Activated CD8-positive, alpha-beta T cell treated with anti-CD3 and anti-CD28 coated beads for 36 hours (primary cell): ENCODE measurements at places on chromosomes 1 and 21. TPM values are rescaled to one million over a fixed set of nuclear protein-coding genes. Genes with fewer than 3 reads are reported as not detected.

Gene LRRN2
- total RNA-seq, result not detected

Gene KRTAP19-2
- not detected for total RNA-seq

Gene MXRA8
- total RNA-seq, result 0.92 TPM

Gene TFF3
- not detected for total RNA-seq

DNA sequence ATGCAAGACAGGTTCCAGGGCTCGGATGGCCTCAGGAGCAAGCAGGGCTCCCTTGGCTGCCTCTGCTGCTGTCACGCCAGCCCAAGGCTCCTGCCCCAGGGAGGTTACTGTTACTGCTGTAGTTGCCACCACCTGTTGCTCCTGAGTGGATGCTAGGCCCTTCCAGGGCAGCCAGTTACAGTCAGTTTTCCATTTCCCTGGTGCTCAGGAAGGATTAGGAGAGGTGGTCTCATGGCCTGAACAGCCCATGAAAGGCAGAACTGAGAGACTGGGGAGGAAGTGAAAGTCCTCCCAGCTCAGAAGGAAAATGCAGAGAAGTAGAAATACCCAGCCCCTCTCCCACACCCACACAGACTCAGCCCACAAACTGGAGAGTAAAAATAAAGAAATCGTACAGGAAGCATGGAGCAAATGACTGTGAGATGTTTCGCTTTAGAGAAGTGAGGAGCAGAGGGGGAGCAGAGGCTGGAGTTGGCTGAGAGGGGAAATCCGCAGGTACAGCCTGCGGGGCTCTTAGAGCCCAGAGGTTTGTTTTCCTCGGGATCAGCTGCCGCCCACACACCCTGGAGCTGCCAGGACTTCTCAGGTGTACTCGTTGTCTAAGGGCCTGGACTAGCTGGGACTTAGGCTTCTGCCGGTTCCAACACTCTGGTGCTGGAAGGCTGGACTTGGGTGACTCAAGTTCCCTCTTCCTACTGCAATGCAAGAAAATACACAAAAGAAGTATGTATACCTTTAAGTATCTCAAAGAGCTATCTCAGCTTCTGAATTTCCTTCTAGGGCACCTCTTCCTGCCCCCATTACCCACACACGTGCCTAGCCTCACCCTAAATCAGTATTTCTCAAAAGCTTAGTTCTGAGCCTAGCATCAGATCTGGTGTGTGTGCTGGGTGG, 2.3 kb downstream of the IL6R start:
- peak overlapping the region; percentile 78 for H3K27ac ChIP-seq
- peak; percentile 79 for DNase-seq
- peaks cover 80% of the 10 kb centered on the region for H3K4me1 ChIP-seq
- H3K36me3 ChIP-seq, result no peaks in the 10 kb centered on the region
- no peaks in the 10 kb centered on the region for H3K27me3 ChIP-seq
- peak overlapping the region; percentile 70 for H3K4me3 ChIP-seq

- no peaks in the 10 kb centered on the region for H3K4me1 ChIP-seq
- no peaks in the 10 kb centered on the region for H3K36me3 ChIP-seq
- H3K4me3 ChIP-seq, result no peak overlapping the region
- H3K27ac ChIP-seq, result no peak overlapping the region
These were observed 37.8 kb upstream of the VAMP3 start for GRCh38 chr1:7733276-7733675.

- no peaks in the 10 kb centered on the region for H3K27me3 ChIP-seq
- no peak overlapping the region for H3K27ac ChIP-seq
- H3K36me3 ChIP-seq, result no peaks in the 10 kb centered on the region
- H3K4me1 ChIP-seq, result peaks cover under 1% of the 10 kb centered on the region
These were observed 59.8 kb upstream of the MUTYH start for GRCh38 chr1:45400049-45400448.

GRCh38 chr21:35024513-35024912, 24.6 kb downstream of the RUNX1 start:
- peaks cover 8% of the 10 kb centered on the region for H3K36me3 ChIP-seq
- peak overlapping the region; percentile 78 for H3K27ac ChIP-seq
- no peak overlapping the region for H3K4me3 ChIP-seq
- DNase-seq, result no peak
- H3K27me3 ChIP-seq, result no peaks in the 10 kb centered on the region
- peaks cover 85% of the 10 kb centered on the region for H3K4me1 ChIP-seq

- peak overlapping the region; percentile 79 for H3K27ac ChIP-seq
- peak; percentile 76 for DNase-seq
- H3K27me3 ChIP-seq, result no peaks in the 10 kb centered on the region
These were observed 2.0 kb upstream of the RABGAP1L start for GRCh38 chr1:174157157-174157806.

DNA sequence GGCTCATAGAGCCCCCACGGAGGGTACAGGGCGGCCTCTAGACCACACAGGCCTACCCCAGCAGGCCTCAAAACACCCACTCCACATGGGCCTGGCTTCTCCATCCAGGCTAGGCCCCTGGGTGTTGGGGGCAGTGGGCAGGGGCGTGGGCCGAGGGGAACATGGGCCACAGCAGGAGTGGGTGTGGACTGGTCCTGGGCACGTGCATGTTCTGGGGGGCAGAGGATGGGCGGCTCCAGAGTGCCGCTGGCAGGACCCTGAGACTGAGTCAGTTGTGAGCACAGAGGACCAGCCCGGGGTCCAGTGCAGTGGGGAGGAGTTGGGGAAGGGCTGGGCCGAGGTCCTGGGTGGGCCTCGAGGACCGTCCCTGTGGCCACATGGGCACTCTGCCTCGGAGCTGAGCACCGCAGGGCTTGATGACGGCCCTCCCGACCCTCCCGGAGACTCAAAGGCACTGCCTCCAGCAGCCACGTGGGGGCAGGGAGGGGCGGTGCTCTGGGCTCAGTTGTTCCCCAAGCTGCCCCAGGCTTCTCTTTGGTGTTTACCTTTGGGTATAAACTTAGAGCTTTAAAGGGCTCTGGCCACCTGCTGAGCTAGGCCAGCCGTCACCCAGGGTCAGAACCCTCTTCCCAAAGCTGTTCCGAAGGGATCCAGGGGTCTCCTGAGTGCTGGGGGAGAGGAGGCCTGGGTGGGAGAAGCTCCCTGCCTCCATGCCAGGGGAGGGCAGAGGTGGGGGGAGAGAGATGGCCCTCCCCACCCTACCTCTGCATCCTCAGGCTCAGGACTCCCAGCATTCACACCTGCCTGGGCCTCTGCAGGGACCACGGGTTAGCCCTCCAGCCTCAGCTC, 79.9 kb downstream of the MORN1 start:
- no peaks in the 10 kb centered on the region for H3K27me3 ChIP-seq
- peaks cover 16% of the 10 kb centered on the region for H3K36me3 ChIP-seq
- H3K27ac ChIP-seq, result peak overlapping the region; percentile 52
- peak; percentile 82 for DNase-seq
- no peak overlapping the region for H3K4me3 ChIP-seq

DNA sequence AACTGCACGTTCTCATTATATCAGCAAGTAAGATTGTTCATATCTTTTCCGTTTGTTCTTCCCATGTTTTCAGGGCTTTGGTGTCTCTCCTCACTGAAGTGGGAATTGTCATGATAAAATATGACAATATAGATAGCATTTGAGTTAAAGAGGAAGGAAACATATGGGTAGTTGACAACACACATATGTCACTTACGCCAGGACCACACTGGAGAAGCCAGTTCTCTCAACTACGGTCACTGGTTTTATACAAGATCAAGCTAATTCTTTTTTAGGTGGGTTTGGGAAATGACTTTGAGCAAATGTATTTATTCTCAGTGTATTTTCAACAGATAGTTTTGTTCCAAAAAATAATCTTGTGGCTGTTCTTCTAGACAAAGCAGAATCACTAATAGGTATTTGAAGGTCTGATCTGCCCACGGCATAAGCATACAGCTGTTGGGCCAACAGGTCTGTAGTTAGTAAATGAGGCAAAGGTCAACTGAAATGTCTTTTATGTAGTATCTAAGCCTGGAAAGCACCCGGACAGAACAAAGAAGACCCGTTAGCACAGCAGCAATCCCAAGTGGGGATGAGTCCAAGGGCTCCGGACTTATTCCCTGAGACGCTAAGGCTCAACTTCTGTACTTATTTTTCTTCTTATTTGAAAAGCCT, 433.6 kb upstream of the ZP4 start:
- H3K4me1 ChIP-seq, result no peaks in the 10 kb centered on the region
- H3K36me3 ChIP-seq, result no peaks in the 10 kb centered on the region
- DNase-seq, result no peak
- no peak overlapping the region for H3K4me3 ChIP-seq

DNA sequence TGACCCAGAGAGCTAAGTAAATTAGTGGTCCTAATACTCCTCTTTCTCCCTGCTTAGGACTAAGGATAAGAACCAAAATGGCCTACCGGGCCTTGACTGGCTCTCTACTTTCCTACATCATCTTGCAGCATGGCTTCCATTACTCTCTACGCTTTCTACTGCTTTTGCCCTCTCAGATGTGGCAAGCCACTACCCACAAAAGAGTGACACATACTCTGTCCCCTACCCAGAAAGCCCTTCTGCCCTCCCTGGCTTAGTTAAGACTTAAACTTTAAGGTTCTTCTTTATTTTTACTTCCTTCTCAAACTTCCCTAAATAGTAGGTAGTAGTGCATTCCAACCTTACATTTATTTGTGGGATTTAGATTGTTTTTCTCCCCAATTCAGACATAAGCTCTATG, 228.1 kb downstream of the TPR start:
- no peaks in the 10 kb centered on the region for H3K36me3 ChIP-seq
- H3K27ac ChIP-seq, result no peak overlapping the region
- H3K4me1 ChIP-seq, result no peaks in the 10 kb centered on the region
- H3K4me3 ChIP-seq, result no peak overlapping the region

- H3K4me1 ChIP-seq, result no peaks in the 10 kb centered on the region
- no peak for DNase-seq
- no peaks in the 10 kb centered on the region for H3K27me3 ChIP-seq
- peaks cover 72% of the 10 kb centered on the region for H3K36me3 ChIP-seq
- H3K4me3 ChIP-seq, result no peak overlapping the region
- H3K27ac ChIP-seq, result no peak overlapping the region
These were observed 108.8 kb downstream of the UBR4 start for GRCh38 chr1:19101244-19101643.

DNA sequence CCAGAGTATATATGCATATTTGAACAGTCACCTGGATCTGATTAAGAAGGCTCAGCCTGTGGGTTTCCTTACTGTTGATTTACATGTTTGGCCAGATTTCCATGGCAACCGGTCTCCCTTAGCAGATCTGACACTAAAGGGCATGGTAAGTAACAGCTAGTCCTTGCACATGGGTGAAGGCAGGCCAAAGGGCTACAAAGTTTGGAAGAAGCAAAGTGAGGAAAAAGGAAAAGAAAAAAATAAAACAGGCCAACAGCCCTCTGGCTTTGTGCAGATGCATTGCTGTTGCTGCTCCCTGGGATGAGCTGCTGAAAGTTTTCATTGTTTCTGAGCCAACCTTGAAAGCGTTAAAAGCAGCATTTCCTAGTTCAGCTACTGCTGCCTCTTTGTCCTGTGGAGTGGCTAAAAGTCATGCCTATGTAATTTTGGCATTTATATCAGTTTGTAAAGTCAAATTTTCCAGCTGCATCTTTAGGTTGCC, 176.5 kb upstream of the HOOK1 start:
- H3K4me1 ChIP-seq, result no peaks in the 10 kb centered on the region
- H3K27ac ChIP-seq, result no peak overlapping the region
- no peaks in the 10 kb centered on the region for H3K36me3 ChIP-seq
- no peak overlapping the region for H3K4me3 ChIP-seq

DNA sequence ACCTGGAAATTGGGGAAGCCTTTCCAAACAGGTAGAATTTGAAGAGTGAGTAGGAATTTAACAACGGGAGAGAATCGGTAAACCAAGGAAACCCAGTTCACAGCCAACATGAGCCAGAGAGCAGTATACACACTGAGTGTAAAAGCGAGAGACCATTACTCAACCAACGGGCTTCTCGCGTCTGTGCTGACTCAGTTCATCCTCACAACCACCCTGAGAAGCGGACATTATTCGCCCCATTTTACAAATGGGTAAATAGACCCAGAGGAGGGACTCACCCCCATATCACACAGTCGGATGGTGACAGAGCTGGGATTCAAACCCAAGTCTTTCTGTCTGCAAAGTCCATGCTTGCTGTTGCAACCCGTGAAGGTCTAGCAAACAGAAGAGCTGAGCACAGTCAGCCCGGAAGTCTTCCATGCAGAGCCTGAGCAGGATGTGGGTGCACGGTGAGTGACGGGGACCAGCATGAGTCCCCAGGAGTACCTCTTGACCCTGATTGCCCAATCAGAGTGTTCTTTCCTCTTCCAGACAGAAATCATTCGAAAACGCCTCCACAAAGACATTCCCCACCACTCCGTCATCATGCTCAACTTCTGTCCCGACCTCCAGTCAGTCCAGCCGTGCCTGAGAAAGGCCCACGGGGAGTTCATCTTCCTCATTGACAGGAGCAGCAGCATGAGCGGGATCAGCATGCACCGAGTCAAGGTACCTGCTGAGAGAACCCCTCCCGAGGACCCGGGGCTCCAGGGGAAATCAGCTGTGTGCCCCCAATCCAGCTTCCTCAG, 32.3 kb downstream of the VWA5B1 start:
- H3K4me3 ChIP-seq, result peak overlapping the region; percentile 48
- H3K27me3 ChIP-seq, result peaks cover 26% of the 10 kb centered on the region
- peak overlapping the region; percentile 26 for H3K27ac ChIP-seq

- peaks cover 1% of the 10 kb centered on the region for H3K27me3 ChIP-seq
- no peaks in the 10 kb centered on the region for H3K36me3 ChIP-seq
- no peak overlapping the region for H3K4me3 ChIP-seq
- H3K4me1 ChIP-seq, result no peaks in the 10 kb centered on the region
- DNase-seq, result no peak
These were observed 346.6 kb downstream of the RPS6KC1 start for GRCh38 chr1:213397638-213398037.

DNA sequence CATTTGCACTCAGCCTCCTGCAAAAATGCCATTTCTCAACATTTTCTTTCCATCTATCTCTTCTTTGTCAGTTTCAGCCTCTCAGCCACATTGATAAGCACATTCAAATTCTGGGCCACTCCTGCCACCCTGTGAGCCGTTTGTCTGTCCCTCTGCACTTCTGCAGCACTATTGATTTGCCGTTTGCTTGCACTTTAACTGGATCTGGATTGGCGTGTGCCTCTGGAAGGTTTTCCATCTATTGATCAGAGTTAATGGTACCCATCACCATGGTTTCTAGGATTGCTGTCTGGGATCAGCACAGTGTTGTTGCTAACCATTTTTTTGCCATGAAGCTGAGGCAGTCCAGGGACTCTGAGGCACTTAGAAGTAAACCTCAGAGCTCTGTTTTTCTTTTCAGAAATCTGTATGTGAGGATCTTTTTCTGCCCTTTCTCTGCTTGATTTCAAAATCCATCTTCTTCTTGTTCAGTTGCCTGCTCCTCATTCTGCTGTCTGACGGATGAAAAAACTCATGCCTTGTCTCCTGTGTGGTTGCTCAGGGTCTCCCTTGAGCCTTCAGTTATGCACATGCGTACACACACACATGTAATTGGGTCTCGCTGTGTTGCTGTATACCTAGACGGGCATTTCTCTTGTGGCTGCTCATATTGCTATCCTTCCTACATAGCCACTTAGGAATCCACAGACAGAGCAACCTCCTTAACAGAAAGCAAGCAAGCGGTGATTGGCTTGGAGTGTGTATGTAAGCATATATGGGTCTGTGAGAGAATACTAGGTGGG, 67.9 kb downstream of the NOS1AP start:
- H3K27ac ChIP-seq, result no peak overlapping the region
- no peak for DNase-seq
- no peaks in the 10 kb centered on the region for H3K36me3 ChIP-seq
- H3K4me1 ChIP-seq, result no peaks in the 10 kb centered on the region

GRCh38 chr1:186178426-186179043, 196.5 kb downstream of the TPR start:
- H3K27ac ChIP-seq, result no peak overlapping the region
- peaks cover 2% of the 10 kb centered on the region for H3K4me1 ChIP-seq
- H3K36me3 ChIP-seq, result no peaks in the 10 kb centered on the region
- H3K4me3 ChIP-seq, result no peak overlapping the region

- H3K27ac ChIP-seq, result no peak overlapping the region
- H3K4me3 ChIP-seq, result no peak overlapping the region
These were observed 1.9 kb upstream of the AK5 start for GRCh38 chr1:77279929-77280328.

- H3K27me3 ChIP-seq, result peaks cover 11% of the 10 kb centered on the region
- no peak overlapping the region for H3K4me3 ChIP-seq
- DNase-seq, result no peak
- no peaks in the 10 kb centered on the region for H3K36me3 ChIP-seq
- H3K4me1 ChIP-seq, result no peaks in the 10 kb centered on the region
These were observed 87.5 kb downstream of the RWDD3 start for GRCh38 chr1:95321531-95321930.
